Activated CD4-positive, alpha-beta memory T cell treated with anti-CD3 and anti-CD28 coated beads for 36 hours (primary cell): ENCODE measurements at places on chromosomes 7 and 10.

GRCh38 chr7:139799586-139799985 is 21.8 kb upstream of the HIPK2 start:
- DNase-seq: no peak

- no peak for DNase-seq
Measured at GRCh38 chr10:125462845-125463244, 220.1 kb downstream of the TEX36 start.

GRCh38 chr7:86844608-86845007 is 200.9 kb downstream of the GRM3 start:
- no peak for DNase-seq

DNA sequence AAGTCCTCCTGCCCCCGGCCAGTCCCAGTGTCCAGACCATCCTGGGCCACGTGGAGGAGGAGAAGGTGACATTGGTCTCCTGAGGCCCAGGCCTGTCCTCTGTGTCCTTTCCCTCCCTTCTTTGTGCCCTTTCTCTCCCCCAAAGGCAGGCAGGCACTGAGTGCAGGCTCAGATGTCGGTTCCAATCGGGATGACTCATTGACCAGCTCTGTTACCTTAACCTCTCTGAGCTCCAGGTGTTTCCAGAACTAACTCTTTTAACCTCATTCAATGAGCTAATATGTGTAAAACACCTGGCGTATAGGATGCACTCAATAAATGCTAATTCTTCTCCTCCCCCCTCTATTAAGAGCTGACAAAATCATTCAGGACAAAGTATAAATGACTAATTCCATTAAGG is 25.7 kb downstream of the MACROH2A2 start:
- no peak for DNase-seq

GRCh38 chr7:111199643-111200042 is 108.7 kb downstream of the LRRN3 start:
- no peak for DNase-seq

GRCh38 chr7:134200970-134201369 is 73.8 kb downstream of the LRGUK start:
- no peak for DNase-seq

GRCh38 chr10:97321804-97322190 is 2.7 kb downstream of the FRAT1 start:
- no peak for DNase-seq

DNA sequence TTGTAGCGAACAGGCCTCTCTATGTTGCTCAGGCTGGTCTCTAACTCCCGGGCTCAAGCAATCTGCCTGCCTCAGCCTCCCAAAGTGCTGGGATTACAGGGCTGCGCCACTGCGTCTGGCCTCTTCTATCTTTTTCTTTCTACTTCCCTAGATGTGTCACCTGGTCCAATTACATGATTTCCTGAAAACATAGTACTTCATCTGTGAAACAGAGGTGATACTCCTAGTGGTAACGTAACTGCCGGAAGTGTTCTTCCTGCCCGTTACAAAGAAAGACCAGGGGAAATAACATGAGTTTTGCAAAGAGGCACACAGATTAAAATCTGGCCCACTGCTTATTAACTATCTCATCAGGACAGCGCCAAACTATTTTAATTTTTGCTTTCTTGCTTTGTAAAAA is 18.4 kb upstream of the HGF start:
- no peak for DNase-seq

DNA sequence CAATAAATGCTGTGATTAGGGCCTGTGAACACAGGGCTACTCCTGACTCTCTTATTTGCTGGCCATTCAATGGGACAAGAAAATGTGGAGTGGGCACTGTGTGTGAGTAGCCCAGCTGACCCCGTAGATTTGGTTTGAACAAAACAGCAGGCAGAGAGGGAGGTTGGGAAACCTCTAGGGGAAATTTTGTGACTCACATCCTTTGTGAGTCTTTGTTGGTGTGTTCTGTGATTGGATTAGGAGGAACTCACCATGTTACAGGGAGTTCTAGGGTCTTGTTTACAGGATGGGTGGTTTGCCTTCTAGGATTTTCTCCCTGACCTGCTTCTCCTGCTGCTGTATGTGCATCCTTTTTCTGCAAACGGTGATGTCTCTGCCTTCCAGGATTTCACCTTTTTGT is 128.3 kb upstream of the MKI67 start:
- DNase-seq: no peak

DNA sequence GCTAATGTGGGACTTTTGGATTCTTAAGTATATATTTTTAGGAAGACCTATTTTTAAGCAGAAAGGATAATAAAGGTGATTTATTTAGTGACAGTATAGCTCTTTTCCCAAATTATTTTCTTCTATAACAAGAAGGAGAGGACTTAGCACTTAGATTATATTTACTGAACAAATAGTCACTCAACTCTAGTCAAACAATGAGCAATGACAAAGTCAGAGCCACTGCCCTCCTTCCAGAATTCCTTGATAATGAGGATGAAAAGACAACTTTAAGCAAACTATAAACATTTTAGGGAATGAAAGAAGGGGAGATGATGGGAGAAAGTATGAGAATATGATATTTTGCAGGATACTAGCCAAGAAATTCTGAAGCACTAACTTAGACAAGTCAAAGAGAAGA is 293.5 kb upstream of the YAE1 start:
- no peak for DNase-seq

- peak; percentile 11 for DNase-seq
Measured at GRCh38 chr10:93703066-93703465, 674 bp upstream of the FRA10AC1 start.

- DNase-seq: no peak
Measured at GRCh38 chr10:201328-201771, 66.1 kb downstream of the ZMYND11 start.

DNA sequence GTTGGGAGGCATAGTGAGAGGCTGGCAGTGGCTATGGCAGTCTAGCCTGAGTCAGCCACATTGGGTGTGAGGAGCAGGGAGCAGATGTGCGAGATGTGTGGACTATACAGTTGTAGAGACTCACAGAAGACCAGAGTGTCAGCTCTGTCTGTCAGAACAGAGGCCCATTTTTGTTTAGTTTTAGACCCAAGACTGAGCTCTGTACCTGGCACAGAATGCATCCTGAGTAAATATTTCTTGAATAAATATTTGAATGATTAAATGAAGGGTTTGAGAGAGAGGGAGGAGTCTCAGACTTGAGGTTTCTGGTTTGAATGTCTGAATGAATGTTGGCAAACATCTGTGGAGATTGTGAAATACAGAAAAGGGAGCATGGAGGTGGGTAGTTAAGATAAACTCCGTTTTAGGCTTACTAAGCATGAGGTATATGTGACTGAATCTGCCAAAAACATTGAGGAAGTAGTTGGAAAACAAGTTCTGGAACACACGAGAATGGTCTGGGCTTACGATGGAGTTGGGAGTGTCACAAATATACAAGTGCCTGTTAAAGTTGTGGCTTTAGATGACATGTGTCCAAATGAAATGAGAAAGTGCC is 3.6 kb downstream of the SEC23IP start:
- no peak for DNase-seq

DNA sequence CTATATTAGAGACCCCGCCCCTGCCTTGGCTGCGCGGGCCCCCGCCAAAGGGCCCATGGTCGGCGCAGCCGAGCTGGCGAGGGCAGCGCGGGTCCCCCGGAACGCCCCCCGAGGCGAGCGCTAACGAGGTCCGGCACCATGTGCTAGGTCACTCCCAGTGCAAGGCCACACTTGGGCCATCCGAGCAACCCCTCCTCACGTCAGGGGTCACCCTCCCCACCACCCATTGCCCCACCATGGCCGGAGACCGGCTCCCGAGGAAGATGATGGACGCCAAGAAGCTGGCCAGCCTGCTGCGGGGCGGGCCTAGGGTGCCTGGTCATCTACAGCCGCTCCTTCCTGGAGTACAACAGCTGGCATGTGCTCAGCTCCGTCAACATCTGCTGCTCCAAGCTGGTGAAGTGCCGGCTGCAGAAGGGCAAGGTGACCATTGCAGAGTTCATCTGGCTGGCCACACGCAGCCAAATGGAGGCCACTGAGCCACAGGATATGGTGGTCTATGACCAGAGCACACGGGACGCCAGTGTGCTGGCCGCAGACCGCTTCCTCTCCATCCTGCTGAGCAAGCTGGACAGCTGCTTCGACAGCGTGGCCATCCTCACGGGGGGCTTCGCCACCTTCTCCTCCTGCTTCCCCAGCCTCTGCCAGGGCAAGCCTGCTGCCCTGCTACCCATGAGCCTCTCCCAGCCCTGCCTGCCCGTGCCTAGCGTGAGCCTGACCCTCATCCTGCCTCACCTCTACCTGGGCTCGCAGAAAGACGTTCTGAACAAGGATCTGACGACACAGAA is 12.4 kb upstream of the SEC24C start:
- DNase-seq: no peak

DNA sequence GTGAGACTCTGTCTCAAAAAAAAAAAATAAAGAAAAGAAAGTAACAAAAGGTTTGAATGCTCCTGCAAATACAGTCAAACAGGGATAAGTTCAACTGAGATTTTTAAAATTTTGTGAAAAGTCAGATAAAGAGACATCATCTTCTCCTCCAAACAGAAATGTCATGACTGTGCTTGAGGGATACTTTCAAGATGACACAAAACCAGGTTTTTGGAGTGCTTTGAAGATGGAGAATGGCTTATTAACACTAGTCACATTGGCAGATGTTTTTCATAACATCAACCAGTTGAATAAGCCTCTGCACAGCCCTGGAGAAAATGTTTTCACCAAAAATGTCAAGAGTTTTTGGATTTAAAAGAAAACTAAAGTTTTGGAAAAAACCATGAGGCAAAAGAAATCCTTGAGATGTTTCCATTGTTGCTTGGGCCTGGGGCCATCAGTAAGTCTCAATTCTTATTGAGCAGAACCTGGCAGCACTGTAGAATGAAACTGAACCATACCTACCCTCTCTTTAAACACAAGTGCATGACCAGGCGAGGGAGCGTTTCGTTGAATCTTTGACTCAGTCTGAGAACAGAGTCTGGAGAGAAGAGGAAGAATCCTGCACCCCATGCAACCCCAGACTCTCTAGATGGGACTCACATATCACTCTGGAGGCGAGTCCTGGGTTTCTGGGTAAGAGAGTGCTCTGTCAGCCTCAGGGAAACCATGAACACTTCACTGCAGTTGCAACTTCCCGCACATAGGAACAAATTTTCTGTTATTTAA is 37.4 kb upstream of the PRKCQ start:
- peak; percentile 63 for DNase-seq

- no peak for DNase-seq
Measured at GRCh38 chr10:123986736-123987135, 95.1 kb upstream of the CPXM2 start.
